AG09309 (cell line): ENCODE measurements at places on chromosomes 5 and 9.

- no peak for DNase-seq
These were observed 119.4 kb upstream of the ACTBL2 start for GRCh38 chr5:57601996-57602395.

DNA sequence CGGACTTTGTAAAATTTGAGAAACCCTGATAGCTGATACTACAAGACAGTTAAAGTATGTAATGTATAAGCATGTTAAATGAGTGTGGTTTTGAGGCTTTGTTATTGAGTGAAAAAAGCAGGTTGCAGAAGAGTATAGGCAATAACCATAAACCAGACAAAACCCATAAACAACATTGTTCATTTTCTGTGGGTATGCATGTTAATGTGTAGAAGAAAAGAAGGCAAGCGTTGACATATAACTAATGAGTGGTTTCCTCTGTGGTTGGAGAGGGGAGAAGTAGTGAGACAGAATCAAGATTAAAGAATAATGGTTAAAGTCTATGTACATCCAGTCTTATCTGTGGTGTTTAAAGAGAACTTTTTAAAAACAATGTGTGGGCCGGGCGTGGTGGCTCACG is 26.2 kb downstream of the RAD23B start:
- no peak for DNase-seq

- no peak for DNase-seq
These were observed 13.3 kb downstream of the SHC3 start for GRCh38 chr9:89165341-89165740.

DNA sequence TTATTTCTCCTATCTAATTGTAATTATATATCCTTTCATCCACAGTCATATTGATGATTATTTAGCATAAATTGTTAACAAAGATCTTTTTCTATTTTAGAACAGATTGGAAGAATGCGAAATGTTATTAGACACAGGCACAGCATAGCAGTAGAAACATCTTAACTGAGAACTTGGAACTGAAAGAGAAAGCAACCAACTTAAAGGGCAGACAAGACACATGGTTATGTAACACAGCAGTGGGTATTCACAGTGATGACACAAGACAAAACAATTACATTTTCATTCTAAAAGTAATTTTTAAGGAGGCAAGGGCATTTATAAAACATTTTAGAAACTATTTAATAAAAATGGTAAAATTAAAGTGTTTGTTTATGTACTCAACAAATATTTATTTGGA is 57.7 kb upstream of the MEF2C start:
- no peak for DNase-seq

GRCh38 chr5:45680950-45681349 is 15.2 kb downstream of the HCN1 start:
- no peak for DNase-seq

DNA sequence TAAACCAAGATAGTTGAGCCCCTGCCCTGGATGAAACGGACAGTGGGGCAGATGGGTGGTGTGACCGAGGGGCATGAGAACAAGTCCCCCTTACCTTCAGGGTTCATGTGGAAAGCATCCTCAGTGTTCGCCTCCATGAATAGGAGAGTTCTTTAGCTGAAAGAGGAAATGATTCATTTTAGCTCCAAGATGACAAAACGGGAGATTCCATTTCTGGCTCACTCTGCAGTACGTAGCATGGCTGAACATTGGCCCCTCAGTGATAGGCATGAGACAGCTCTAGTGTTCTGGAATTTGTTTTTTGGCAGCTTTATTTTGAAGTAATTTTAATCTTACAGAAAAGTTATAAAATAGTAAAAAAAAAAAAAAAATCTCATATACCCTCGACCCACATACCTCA is 70.2 kb upstream of the AGXT2 start:
- DNase-seq = peak; percentile 63

DNA sequence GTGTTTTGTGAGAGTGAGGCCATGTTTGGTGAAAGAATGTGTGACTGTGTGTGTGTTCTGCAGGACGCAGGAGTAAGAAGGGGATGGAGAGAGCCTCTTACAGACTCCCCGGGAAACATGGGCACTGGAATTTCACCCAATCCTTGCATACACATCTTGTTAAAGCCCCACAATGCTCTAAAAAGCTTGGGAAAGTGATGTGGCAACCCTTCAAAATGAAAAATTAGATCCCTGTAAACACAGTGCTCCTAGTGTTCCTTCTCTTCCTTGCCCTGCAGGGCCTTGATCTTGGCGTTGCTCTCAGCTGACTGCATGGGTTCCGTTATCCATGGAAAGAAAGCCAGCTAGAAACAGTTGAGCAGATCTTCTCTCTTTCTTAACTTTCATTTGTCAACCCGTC is 701.7 kb downstream of the SEMA5A start:
- no peak for DNase-seq

DNA sequence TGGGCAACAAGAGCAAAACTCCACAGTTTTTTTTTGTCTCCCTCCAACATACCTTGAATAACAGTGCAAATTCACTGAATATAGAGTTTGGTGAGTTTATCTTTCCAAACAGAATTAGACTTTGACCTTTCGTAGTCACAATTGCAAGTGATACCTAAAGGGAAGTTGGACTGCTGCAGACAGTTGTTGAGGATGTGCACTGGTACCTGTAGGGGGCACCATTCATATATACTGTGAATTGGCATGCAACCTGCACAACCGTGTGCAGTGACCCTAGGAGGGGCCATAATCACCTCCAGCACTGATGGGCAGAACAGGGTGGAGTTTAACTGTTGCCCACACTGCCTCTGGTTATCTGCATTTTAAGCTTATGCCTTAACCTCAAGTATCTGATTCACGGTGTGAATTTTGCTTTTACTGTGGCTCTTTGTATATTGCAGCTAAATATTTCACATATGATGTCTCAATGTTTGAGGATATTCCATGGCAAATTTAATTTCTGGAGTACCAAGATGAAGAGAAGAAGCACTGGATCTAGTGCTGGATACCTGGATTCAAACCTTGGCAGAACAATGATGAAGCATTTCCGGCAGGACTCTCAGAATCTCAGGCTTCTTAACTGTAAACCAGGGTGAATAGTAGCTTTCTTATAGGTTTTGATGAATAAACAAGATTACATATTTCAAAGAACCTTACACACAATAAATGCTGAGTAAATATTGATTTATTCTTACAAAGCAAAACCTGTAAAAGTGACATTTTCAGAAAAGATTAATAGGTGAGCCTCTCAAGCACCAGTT is 144.3 kb downstream of the ACTBL2 start:
- no peak for DNase-seq

GRCh38 chr9:121439711-121440664 is 59.7 kb downstream of the GGTA1 start:
- DNase-seq = no peak

- DNase-seq = peak; percentile 28
These were observed 7.6 kb upstream of the BARX1 start for GRCh38 chr9:93962561-93963440.

- DNase-seq = no peak
These were observed 22.9 kb downstream of the ACSL6 start for GRCh38 chr5:131988601-131989000.

DNA sequence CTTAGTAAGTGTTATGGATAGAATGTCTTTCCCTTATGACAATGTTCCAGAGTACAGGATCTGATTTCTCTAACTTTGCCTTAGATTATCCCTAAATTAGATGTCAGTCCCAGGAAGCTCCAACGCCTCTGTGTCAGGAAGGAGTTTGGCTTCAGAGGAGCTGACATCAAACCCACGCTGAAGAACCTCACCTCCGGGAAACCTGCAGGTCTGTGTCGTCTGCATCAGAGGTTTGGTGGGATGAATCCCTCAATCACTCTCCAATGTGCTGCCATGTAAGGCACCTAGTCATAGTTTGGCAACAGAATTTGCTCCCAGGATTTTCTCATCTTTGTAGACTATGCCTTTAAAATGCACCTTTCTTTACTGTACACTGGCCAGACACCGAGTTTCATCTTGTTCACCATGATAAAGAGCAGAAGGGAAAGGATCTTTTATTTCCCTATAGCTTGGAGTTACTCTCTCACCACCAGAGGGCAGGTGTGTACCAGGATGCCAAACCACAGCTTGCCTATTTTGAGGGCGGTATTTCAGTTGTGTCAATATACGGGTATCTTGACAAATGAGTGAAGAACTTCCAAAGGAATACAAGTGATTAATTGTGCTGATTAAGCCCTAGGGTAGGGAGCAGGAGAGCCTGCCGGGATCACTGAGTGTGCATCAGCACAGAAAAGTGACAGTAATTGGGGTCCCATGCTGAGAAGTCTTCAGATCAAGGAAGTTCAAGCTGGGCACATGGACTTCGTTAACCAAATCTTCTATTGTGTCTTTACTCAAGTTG is 23.4 kb downstream of the MINAR2 start:
- DNase-seq = peak; percentile 17
